ENCODE measurements at places on chromosomes 2 and 18. TPM values are rescaled to one million over a fixed set of nuclear protein-coding genes. Genes with fewer than 3 reads are reported as not detected.

- no peak for DNase-seq
- H3K27ac ChIP-seq = no peak overlapping the region
- no peak overlapping the region for H3K4me3 ChIP-seq
- no peaks in the 10 kb centered on the region for H3K27me3 ChIP-seq
- H3K4me1 ChIP-seq = no peaks in the 10 kb centered on the region
Observed at GRCh38 chr2:68110102-68110501, 47.3 kb upstream of the C1D start.

DNA sequence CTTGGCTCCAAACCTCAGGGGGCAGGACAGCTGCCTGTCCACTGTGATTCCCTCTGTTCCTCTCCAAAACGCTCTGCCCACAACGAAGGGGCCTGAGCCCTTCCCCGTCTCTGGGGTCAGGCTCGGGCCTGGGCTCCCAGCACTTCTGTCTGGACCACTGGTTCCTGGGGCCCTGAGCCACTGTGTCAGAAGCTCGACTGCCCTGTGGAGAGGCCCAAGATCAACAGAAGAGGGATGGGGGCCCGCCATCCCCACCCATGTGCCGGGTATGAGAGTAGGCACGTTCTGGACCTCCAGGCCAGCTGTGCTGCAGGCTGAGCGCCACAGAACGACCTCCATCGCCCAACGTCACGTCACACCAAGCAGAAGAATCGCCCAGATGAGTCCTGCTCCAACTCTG, 119.9 kb upstream of the HS6ST1 start:
- no peak for DNase-seq
- no peak overlapping the region for H3K27ac ChIP-seq
- no peaks in the 10 kb centered on the region for H3K4me1 ChIP-seq
- H3K4me3 ChIP-seq = no peak overlapping the region

DNA sequence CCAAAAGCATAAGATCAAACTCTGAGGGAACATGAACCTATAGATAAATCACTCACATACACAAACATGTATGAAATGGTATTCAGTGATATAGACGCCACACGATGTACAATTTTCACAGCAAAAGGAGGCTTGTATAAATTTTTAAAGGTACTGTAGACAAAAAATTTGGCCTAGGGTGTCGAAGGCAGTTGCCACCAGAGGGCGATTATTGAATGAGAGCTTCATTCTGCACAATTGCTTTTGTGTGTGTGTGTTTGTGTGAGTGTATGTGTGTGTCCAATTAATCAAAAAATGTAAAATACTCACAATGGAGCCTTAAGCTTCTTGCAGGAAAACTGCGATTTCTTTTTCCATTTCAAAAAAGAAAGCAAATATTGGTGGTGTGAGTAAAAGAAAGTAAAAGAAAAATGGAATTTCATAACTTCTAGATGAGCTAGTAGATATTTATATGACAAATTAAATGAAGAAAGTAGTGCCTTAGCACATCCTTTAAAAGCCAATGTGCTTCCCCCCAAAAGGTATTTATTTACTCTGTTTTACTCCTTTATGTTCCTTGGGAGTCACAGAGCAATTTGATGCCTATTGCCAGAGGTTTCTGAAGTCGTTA, 800.1 kb downstream of the SATB2 start:
- H3K4me3 ChIP-seq = no peak overlapping the region
- H3K27ac ChIP-seq = no peak overlapping the region
- no peaks in the 10 kb centered on the region for H3K27me3 ChIP-seq

- no peaks in the 10 kb centered on the region for H3K36me3 ChIP-seq
- peaks cover 13% of the 10 kb centered on the region for H3K27me3 ChIP-seq
- no peak for DNase-seq
- H3K27ac ChIP-seq = no peak overlapping the region
- no peak overlapping the region for H3K4me3 ChIP-seq
- H3K4me1 ChIP-seq = no peaks in the 10 kb centered on the region
Observed at GRCh38 chr18:6797171-6797570, 67.7 kb downstream of the ARHGAP28 start.

GRCh38 chr2:239309398-239310245, 91.2 kb downstream of the HDAC4 start:
- H3K4me1 ChIP-seq = peaks cover 27% of the 10 kb centered on the region
- H3K4me3 ChIP-seq = peak overlapping the region; percentile 68
- no peaks in the 10 kb centered on the region for H3K36me3 ChIP-seq
- no peak for DNase-seq

GRCh38 chr18:2794159-2794558, 52.6 kb upstream of the EMILIN2 start:
- H3K36me3 ChIP-seq = peaks cover 20% of the 10 kb centered on the region
- no peak overlapping the region for H3K4me3 ChIP-seq
- no peak overlapping the region for H3K27ac ChIP-seq
- no peak for DNase-seq
- H3K27me3 ChIP-seq = no peaks in the 10 kb centered on the region
- H3K4me1 ChIP-seq = no peaks in the 10 kb centered on the region

DNA sequence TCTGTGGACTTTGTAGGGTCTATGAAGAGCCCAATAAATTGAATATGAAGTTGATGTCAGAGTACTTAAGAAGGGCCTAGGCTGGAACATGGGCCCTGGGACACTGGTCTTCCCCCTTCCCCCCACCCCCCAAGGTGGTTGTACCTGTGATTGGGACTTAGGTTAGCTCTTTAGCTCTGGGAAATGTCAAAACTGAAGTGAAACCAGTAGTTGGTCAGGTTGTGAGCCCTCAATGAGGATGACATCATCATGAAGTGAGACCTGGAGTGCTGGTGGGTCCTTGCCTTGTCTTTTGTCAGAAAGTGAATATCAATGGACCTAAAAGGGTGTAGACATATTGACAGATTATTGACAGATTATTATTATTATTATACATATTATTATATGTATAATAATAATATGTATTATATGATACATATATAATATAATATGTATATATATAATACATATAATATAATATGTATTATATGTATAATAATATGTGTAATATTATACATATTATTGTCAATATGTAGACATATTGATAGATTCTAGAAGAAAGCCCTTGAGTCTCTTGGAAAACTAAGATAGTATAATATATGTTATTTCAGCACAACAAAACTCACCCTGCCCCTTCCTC, 5.4 kb downstream of the MARS2 start:
- no peak for DNase-seq
- no peaks in the 10 kb centered on the region for H3K27me3 ChIP-seq
- peaks cover 26% of the 10 kb centered on the region for H3K4me1 ChIP-seq
- H3K27ac ChIP-seq = no peak overlapping the region
- no peak overlapping the region for H3K4me3 ChIP-seq
- no peaks in the 10 kb centered on the region for H3K36me3 ChIP-seq

DNA sequence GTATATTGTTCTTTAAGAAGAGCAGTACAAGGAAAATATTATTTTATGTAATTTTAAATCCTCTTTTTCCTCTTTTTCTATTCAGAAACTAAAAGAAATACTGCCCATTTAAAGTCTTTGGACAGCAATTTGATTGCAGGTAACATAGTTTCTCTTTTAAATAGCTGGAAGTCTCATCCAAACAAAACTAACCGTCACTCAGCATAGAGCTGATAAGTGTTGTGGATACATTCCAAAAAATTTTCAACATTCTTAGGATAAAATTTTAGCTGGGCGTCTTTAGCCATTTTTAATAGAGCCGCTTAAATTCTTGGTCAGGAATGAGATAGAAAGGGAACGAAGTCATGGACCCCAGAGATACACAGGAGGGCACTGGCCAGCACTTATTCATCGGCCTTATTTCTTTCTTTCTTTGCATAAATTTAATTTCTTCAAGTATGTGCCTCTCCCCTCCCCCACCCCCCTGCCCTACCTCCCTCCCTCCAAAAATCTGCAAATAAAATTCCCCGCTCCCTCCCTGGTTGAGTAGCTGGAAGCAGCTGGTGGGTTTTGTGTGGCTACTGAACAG, 81.7 kb downstream of the GBX2 start:
- H3K4me3 ChIP-seq = no peak overlapping the region
- no peaks in the 10 kb centered on the region for H3K36me3 ChIP-seq
- DNase-seq = no peak
- H3K27me3 ChIP-seq = no peaks in the 10 kb centered on the region
- H3K27ac ChIP-seq = no peak overlapping the region

- no peak overlapping the region for H3K27ac ChIP-seq
- H3K27me3 ChIP-seq = no peaks in the 10 kb centered on the region
- H3K4me1 ChIP-seq = no peaks in the 10 kb centered on the region
- no peak overlapping the region for H3K4me3 ChIP-seq
Observed at GRCh38 chr2:103616891-103617290, 855.1 kb downstream of the TMEM182 start.

GRCh38 chr18:68583685-68584084, 131.2 kb downstream of the TMX3 start:
- H3K36me3 ChIP-seq = no peaks in the 10 kb centered on the region
- no peak overlapping the region for H3K27ac ChIP-seq
- H3K4me1 ChIP-seq = no peaks in the 10 kb centered on the region
- no peak for DNase-seq
- no peak overlapping the region for H3K4me3 ChIP-seq

GRCh38 chr2:63735931-63736330, 105.8 kb upstream of the UGP2 start:
- H3K4me3 ChIP-seq = no peak overlapping the region
- H3K27me3 ChIP-seq = no peaks in the 10 kb centered on the region
- peaks cover 48% of the 10 kb centered on the region for H3K4me1 ChIP-seq
- H3K27ac ChIP-seq = peak overlapping the region; percentile 66
- no peaks in the 10 kb centered on the region for H3K36me3 ChIP-seq

- no peak overlapping the region for H3K4me3 ChIP-seq
- H3K27me3 ChIP-seq = peaks cover 5% of the 10 kb centered on the region
- H3K27ac ChIP-seq = no peak overlapping the region
- peak; percentile 55 for DNase-seq
- no peaks in the 10 kb centered on the region for H3K36me3 ChIP-seq
- H3K4me1 ChIP-seq = peaks cover 10% of the 10 kb centered on the region
Observed at GRCh38 chr2:119644186-119644585, 34.8 kb upstream of the TMEM177 start.

DNA sequence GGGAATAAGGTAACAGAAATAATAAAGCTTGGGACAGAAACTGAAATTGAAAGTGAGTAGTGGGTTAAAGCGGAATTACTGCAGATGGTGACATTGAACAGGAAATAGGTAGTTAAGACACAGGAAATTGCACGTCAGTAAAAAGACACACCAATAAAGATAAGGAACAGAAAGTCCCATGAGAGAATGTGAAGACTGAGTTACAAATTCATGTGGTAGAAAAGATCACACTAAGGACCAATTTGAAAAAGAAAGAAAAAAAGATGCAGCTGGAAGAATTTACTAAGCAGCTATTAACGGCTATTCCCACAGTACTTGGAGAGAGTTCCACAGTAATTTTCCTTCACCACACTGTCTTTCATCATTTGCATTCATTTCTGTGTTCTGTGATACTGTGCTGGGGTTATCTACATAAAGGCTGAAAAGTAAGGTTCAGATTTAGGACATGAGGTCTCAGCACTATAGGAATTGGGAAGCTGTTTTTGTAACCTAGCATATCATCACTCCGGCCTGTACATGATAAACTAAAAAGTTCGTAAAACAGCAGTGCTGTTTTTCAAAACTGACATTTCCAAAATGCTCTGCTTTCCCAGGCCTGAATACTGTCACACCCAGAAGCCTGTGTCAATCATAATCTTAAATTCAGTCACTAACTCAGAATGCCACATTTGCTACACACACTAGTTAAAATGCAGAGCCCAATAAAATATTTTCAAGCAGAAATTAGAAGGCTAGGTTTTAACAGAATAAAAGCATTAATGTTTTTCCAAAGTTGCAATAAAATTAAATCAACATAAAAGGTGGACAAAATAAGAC, 42.9 kb downstream of the SRBD1 start:
- no peak for DNase-seq
- H3K36me3 ChIP-seq = no peaks in the 10 kb centered on the region
- no peak overlapping the region for H3K4me3 ChIP-seq
- no peaks in the 10 kb centered on the region for H3K27me3 ChIP-seq
- H3K4me1 ChIP-seq = peaks cover 40% of the 10 kb centered on the region

DNA sequence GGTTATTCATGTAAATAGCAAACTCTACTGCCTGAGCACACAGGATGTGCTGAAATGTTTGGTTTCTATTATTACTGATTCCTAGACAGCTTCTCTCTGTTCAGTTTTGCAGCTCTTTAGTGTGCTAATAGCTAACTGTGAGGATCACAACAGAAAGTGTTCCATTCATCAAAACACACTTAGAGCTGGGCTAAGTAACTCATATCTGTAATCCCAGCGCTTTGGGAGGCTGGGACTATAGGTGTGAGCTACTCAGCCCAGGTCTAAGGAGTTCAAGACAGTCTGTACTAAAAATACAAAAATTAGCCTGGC, 63.2 kb downstream of the MOGAT1 start:
- no peaks in the 10 kb centered on the region for H3K27me3 ChIP-seq
- no peaks in the 10 kb centered on the region for H3K36me3 ChIP-seq
- peaks cover 32% of the 10 kb centered on the region for H3K4me1 ChIP-seq
- H3K27ac ChIP-seq = peak overlapping the region; percentile 33
- no peak for DNase-seq

- H3K27ac ChIP-seq = no peak overlapping the region
- H3K27me3 ChIP-seq = no peaks in the 10 kb centered on the region
- no peaks in the 10 kb centered on the region for H3K4me1 ChIP-seq
- DNase-seq = no peak
- H3K36me3 ChIP-seq = no peaks in the 10 kb centered on the region
Observed at GRCh38 chr2:3644891-3645605, 13.0 kb upstream of the ALLC start.

- H3K27ac ChIP-seq = no peak overlapping the region
- no peaks in the 10 kb centered on the region for H3K36me3 ChIP-seq
- H3K4me3 ChIP-seq = no peak overlapping the region
- H3K27me3 ChIP-seq = no peaks in the 10 kb centered on the region
- peaks cover 8% of the 10 kb centered on the region for H3K4me1 ChIP-seq
- no peak for DNase-seq
Observed at GRCh38 chr18:23725827-23726661, 36.8 kb downstream of the LAMA3 start.

DNA sequence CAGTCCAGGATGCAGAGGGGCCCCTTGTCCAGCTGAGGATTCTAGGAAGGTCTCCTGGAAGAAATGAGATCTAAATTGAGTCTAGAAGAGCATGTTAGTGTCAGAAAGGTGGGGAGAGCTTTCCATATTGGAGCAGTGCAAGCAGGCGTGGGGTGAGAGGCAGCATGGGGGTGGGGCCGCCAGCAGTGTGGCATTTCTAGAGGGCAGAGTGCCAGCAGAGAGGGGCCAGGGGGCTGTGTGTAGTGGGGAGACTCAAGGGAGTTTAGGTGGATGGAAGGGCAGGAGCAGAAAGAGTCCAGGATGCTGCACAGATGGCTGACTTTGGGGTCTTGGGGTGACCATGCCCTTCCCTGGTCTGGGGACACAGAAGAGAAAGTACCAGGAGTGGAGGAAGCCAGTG, 2.1 kb downstream of the VIL1 start:
- no peak overlapping the region for H3K4me3 ChIP-seq
- H3K4me1 ChIP-seq = no peaks in the 10 kb centered on the region
- H3K36me3 ChIP-seq = no peaks in the 10 kb centered on the region
- no peak overlapping the region for H3K27ac ChIP-seq
- no peaks in the 10 kb centered on the region for H3K27me3 ChIP-seq

DNA sequence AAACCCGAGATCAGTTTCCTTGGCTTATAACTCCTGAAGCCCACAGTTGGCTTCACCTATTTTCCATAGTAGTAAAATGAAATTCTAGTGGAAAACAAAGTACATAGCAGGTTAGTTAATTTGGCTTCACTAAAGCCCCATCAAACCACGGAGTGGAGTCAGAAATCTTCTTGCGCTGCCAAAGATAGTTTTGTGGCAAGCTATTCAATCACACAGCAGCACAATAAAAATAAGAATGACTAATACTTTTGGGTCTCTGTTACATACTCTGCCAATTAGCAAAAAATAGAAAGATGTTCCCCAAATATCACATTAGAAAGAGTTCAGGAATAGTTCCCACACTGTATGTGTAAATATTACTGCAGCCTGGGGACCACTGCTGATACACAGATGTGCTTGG, 175.2 kb upstream of the NOL4 start:
- H3K4me1 ChIP-seq = no peaks in the 10 kb centered on the region
- H3K27ac ChIP-seq = no peak overlapping the region
- no peaks in the 10 kb centered on the region for H3K27me3 ChIP-seq

PRSS56 gene
- total RNA-seq = not detected

SCG2 gene
- total RNA-seq = 0.25 TPM

All from GM23248 (cell line).